ENCODE measurements at places on chromosomes 7 and 10.

- DNase-seq, result no peak
Measured at GRCh38 chr10:131162211-131162610, 149.3 kb downstream of the TCERG1L start.

DNA sequence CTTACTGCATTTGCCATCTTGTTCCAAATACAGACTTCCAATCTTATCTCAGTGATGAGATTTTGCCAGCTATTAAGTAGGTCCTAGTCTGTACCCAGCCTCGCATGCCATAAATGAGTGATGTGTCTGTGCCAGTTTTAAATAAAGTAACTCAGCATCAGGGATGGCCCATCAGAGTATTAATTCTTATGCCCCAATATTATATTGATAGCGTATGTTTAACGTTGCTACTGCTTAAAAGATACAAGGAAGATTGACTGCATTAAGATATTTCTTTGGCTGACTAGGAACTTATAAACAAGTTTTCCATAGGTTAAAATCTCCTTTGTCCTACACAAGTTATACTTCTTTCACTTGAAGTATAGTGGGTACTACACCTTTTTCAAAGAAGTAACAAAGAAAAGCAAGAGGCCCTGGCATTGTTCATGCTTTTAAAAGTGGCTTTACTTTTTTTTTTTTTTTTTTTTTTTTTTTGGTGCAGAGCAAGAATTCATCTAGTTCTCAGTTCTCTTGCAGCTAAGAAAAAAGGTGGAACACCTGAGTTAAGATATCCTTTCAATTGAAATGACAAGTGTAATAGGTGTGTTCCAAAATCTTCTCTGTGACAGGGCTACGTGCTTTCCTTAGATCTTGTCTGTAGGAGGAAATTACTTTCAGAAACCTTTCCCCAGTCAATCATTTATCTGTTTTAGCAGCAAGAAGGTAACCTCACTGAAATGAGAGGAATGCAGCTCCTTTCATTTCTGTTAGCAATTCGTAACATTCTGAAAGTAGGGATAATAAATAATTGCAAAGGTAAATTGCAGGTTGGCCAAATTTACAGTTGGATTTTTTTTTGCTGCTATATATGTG is 245.0 kb downstream of the CELF2 start:
- no peak for DNase-seq

- DNase-seq, result no peak
Measured at GRCh38 chr7:133349101-133349500, 96.2 kb downstream of the EXOC4 start.

GRCh38 chr7:126398285-126398684 is 854.5 kb downstream of the GRM8 start:
- DNase-seq, result no peak

DNA sequence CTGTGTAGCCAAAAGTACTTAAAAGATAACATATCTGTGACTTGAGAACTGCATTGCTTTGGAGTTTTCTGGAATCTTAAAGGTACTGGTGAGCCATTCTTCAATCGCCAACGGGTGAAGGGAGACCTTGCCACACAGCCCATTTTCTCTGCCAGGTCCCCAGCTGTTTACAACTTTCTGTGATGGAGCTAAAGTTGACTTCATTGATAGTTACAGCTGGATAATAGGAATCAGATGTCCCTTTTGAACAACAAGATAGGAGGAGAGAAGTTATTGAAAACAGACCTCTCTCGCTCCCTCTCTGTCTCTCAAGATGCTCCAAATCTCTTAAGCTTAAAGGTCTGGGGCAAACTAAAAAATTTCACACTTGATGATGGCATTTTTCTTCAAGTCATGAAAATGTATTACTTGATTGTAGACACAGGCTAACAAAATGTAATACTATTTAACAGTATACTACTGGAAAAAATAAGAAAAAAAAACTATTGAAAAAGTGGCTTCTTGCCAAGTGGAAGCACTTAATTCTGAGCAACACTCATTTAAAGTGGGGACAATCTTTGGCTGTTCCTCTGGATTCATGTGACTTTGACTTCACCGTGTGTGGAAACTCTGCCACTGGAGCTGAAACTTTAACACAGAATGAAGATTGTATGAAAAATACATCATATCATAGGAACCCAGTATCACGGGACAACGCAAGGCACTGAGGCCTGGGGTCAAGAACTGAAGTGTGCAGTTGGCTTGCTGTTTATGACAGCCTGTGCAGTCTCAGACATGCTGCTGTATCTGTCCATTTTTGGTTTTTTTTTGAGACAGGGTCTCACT is 78.4 kb upstream of the AFAP1L2 start:
- DNase-seq, result no peak

DNA sequence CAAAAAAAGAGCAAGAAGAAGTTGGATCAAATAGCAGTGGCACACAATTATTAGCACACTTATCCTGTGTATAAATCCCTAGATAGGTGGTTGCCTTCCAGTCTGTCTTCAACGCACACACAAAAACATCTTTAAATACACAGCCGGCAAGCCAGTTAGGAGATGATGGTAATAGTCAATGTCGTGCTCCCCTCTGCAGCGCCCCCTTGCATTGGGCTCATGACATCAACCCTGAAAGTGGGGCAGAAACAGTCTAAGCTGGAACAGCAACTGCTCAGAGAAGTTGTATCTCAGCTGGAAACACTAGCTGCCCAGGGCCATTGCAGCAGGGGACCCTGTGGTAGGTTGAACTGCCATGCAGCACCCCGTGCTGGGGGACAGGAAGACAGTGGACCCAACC is 179.5 kb upstream of the YAE1 start:
- no peak for DNase-seq

- no peak for DNase-seq
Measured at GRCh38 chr7:41118486-41118885, 584.4 kb downstream of the INHBA start.

GRCh38 chr7:44104860-44105771 is 971 bp downstream of the AEBP1 start:
- DNase-seq, result no peak
